ENCODE measurements at places on chromosomes 5 and 9.

DNA sequence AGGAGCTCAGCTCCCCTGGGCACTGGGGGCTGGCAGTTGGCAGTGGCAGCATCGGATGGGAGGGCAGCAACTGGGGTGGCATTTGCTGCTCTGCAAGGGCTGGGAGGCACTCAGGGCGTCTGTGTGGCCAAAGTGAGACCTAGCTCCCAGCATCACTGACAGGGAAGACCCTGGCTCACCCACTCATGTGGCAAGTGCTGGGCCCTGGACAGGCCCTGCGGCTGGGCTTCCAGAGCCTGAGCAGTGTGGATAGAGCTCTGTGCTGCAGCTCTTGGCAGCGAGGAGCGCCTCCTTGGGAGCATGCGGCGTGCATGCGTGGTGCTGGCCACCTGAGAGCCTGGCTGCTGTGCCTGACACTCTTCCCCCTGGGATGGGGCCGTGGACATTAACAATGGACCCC is 10.2 kb downstream of the CEP72 start:
- DNase-seq: no peak

GRCh38 chr9:12640016-12640587 is 53.1 kb upstream of the TYRP1 start:
- DNase-seq: no peak

DNA sequence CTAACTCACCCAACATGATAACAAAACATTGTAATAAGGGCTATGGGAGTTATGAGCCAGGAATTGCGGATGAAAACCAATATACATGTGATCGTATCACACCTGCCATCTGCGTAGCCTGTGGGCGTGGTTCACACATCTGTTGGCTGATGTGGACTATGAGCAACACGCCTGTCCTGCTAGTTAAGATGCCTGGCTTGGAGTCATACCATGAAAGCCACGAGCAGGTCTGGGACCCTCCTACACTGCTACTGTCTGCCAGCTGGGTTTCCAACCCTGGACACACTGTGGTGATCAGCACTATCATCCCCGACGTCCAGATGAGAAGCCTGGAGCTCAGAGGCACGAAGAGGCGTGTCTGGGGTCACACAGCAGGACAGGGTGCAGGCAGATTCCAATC is 40.2 kb downstream of the STK10 start:
- no peak for DNase-seq

GRCh38 chr5:124397317-124397716 is 349.1 kb downstream of the ZNF608 start:
- DNase-seq: no peak

- no peak for DNase-seq
Measured at GRCh38 chr9:36992501-36993316, 41.4 kb downstream of the PAX5 start.

GRCh38 chr9:105712773-105713172 is 18.4 kb downstream of the TMEM38B start:
- no peak for DNase-seq

- DNase-seq: no peak
Measured at GRCh38 chr5:170894665-170895064, 32.8 kb downstream of the RANBP17 start.

DNA sequence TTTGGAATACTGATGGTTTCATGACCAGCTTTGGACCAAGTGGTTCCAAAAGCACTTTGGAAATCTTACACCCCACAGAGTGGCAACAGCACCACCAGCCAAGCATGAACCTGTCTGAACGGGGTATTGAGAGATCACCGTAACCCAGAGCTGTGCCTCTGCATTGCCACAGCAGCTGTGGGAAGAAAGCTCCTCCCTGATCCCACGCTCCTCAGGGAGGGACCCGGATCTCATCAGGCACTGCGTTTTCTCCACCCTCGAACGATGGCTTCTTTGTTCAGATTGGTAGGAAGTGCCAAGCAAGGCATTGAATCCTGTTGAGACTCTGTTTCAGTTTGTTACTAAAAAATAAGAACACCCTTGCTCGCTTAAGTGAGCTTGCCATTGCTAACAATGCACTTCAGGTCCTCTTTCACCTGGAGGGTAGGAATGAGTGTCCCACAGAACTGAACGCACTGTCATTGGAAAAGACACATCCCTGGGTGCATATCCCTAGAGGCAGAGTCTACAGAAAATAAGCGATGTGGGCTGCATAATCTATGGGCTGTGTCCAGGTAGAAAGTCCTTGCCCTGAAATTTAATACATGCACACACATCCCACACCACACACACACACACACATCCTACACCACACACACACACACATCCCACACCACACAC is 118.0 kb upstream of the ICE1 start:
- DNase-seq: no peak

DNA sequence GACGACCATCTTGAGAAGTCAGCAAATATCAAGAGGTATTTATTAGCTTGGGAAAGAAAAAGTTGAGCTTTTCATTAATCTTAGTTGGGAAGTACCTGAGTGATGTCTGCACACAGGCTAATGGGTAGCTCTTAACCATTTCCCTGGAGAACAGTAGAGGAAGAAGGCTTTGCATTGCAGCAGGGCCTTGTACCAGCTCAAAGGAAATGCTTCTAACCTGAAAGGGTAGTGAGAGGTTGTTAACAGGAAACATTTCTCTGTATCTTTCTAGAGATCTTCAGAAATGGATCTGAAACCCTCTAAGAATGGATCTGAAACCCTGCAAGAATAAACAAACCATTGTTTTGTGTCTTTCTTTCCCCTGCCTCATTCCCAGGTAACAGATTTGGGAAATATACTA is 393.3 kb downstream of the PLK2 start:
- no peak for DNase-seq

- DNase-seq: no peak
Measured at GRCh38 chr5:142478113-142478512, 153.3 kb upstream of the SPRY4 start.

DNA sequence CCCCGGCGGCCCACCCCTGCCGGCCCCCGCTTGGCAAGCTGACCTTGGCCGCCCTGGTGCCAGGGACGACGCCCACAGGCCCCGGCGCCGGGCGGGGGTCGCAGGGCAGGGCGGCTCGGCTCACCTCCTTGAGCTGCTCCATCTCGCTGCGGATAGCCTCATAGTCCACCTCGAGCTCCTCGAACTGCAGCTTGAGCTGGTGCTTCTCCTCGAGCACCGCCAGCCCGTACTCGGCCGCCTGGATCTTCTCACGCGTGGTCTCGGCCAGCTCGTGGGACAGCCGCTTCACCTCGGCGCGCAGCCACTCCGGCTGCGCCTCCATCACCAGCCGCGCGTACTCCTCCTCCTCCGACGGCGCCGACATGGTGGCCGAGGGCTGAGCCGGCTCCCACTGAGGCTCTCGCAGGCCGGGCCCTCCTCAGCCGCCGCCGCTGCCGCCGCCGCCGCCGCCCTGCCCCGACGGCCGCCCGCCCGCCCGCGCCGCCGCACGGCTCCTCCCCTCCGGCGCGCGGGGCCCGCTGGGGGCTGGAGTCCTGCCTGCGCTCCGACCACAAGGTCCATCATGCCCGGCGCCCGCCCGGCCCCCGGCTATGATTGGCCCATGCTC is at the start of gene BICD2:
Gene BICD2, minus strand, starts transcription at position 453 of the 607 bp plus-strand sequence. Its CDS starts 89 bp downstream, at position 364.
- DNase-seq: no peak

Data from nucleus accumbens (tissue), 56 donors.